ENCODE measurements at places on chromosomes 7 and 10.

GRCh38 chr7:103132995-103133688, 15.8 kb downstream of the NAPEPLD start:
- no peak for DNase-seq

GRCh38 chr7:68438016-68438415, 1160.3 kb upstream of the AUTS2 start:
- no peak for DNase-seq

- DNase-seq: no peak
Observed at GRCh38 chr7:30751696-30752273, at the start of gene INMT. TSS of gene INMT (plus strand) at chr7:30752135. CDS start at chr7:30752151, 16 bp downstream.

GRCh38 chr10:99461230-99461629, 30.8 kb upstream of the GOT1 start:
- DNase-seq: no peak

- DNase-seq: no peak
Observed at GRCh38 chr7:112362731-112363131, 87.5 kb upstream of the IFRD1 start.

DNA sequence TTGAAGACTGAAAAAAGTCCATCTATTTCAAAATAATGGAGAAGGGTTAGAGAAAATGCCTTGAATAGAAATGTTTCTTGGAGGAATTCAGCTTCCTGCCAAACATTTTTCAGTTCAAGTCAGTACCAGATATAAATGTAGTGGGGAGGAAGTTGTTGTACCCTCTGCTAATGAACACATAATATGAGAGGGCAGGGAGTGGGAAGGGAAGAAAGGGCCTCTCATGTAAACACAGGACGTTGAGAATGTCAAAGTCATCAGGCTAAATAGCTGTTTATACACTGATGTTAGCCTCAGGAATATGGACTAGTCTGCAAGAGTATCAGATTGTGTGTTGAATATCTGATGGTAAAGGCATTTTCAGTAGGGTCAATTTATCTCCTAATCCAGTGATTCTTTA, 37.0 kb downstream of the GPR37 start:
- DNase-seq: no peak

DNA sequence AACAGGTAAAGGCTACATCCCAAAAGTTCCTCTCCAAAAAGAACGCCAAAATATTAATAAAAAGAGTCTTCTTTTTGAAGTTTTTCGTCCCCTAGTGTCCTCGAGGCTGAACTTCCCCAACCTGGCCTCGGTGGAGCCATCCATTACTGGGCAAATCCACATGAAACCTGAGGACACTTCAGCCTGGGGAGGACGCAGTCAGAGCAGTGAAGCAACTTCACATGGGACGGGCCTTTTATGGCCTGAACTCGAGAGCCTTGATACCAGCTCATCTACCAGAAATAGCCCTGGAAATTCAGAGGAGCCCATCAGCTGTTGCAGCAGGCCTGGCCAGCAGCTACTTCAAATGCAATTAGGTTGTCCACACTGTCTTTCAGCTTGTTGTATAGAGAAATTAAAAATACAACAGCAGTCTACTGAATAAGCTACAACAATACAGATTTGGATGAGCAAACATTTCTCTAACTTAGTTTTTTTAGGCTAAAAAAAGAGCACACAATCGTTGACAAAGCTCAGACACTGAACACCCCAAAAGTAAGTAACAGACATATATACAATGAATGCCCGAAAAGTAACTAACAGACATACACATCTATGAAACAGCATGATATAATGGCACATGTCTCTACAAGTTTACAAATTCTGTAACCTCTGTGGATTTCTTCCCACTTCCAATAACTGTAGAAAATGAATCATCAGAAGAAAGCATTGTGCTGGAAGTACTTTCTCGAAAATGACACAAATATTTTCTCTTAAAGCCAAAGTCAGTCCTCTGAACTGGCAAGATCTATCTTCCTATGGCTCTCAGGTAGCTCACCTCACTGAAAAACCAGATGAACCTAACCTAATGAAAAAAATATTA, at the start of gene SVIL:
Gene SVIL, minus strand, starts transcription at position 208 of the 862 bp plus-strand sequence. CDS start 79,913 bp downstream, outside the sequence.
- DNase-seq: no peak

DNA sequence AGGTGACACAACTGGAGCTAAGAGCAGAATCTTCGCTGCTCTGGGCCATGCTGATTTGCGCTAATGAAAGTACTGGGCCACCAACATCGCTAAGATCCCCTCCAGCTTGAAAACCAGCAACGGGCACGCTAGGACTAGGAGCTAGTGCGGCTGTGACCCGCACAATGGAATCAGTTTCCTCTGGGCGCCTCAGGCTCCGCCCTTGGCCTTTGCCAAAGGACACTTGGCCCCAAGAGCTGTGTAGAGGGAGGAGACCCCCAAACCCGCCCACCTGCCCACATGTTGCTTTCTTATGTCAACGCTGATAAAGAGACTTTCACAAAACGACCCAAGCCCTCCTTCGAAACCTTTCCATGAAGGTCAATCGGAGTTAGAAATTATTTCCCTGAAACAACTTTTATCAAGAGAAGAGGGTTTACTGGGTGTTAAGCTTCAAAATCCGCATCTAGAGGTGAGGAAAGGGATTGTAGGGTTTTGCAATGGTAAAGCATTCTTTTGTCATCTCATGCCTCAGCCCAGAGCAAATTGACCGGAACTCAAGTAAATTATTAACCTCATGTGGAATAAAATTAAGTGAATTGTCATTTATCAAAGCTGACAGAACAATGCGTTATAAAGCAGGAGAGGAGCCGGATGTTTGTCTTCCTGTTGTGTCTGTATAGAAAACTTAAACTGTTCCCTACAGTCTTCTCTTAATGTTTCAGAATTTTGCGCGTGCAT, 9.4 kb downstream of the ABCB5 start:
- no peak for DNase-seq

GRCh38 chr10:75111365-75111906, at the start of gene SAMD8:
TSS of gene SAMD8 (plus strand) at chr10:75111656. CDS start at chr10:75150529, 38,873 bp downstream.
- DNase-seq: peak; percentile 95

DNA sequence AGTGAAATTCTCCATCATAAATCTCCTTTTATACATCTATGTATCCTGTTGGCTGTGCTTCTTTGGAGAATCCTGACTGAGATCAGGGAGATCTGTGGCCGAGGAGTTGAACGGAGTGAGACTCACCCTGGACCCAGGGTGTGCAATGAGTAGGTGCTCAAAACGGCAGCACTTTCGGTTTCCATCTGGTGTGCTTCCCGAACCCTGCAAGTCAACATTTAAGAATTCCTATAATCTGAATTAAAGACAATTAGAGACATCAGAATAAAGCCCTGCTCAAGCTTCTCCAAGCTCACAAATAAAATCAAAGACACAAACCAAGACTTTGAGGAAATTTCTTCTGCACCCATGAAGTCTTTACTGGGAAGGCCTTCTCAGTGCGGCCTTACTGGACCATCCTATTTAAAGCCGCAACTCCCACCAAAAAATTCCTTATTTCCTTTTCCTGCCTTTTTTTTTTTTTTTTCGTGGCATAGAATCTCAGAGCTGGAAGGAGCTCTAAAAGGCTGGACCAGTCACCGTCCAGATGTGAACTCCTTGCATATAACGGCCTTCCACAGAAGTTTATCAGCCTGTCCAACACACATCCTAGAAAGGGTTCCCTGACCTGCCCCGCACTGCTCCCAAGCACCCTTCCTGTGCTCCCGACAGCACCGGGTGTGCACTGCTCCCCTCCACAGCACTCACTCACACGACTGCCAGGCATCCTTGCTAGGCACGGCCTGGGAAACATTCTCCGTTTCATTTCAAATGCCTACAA, 29.7 kb downstream of the GNA12 start:
- no peak for DNase-seq

DNA sequence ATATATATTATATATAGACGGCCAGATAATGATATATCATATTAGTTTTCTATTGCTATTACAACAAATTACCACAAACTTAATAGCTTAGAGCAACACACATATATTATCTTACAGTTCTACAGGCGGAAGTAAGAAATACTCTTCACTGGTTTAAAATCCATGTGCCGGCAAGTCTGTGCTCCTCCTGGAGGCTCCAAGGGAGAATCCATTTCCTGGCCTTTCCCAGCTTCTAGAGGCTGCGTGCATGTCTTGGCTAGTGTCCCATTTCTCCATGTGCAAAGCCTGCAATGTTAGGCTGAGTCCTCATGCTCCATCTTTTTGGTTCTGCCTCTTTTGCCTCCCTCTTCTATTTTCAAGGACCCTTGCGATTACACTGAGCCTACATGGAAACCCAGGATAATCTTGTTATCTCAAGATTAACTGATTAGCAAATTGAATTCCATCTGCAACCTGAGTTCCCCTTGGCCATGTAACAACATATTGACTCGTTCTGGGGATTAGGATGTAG, 23.9 kb upstream of the PNLIPRP3 start:
- no peak for DNase-seq

DNA sequence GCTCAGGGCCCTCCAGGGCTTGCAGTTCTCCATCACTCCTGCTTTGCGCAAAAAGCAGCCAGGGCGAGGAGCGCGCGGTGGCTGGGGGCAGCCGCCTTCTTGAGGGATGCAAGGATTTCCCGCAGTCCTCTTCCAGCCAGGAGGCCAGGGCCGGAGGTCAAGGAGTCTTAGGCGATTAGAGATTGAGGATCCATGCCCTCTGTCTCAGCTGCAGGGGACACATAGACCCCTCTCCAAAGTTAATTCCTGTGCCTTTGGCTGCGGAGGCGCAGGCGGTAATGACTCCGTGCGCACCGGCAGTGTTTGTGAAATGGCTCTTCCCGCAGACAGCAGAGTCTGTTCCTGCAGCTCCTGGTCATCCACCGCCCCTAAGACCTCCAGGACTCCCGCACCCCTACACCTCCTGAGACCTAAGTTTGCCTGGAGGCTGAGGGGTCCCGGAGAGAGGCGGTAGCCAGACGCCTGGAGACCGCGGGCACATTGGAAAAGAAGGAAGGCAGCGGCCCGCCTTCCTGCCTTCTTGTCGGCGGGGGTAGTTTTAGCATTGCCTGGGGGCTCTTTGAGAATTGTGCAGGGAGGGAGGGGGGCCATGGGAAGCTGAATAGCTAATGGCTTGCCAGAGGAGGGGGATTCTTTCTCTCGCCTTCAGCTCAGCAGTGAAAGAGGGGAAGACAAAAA, 3.3 kb upstream of the NEUROG3 start:
- DNase-seq: no peak

DNA sequence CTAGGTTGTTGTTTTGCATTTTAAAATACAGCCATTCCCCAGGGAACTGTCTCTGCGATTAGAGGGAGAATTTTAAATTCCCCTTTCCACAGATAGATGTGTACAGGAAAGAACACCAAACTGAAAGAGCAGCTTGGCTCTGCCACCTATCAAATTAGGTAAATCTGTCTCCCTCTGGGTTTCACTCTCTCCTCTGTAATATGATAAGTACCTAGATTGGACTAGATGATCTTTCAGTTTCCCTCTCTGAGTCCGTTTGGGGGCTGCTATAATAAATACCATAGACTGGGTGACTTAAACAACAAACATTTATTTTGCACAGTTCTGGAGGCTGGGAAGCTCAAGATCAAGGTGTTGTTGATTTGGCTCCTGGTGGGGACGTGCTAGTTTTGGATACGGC, 186.0 kb downstream of the KIF20B start:
- no peak for DNase-seq

GRCh38 chr7:128912281-128912680, 1.8 kb upstream of the KCP start:
- no peak for DNase-seq

- no peak for DNase-seq
Observed at GRCh38 chr10:97163181-97163580, 22.6 kb downstream of the SLIT1 start.

- peak; percentile 84 for DNase-seq
Observed at GRCh38 chr10:5775685-5776084, 37.5 kb downstream of the GDI2 start.

GRCh38 chr10:66782776-66783175, 143.1 kb upstream of the LRRTM3 start:
- DNase-seq: no peak

DNA sequence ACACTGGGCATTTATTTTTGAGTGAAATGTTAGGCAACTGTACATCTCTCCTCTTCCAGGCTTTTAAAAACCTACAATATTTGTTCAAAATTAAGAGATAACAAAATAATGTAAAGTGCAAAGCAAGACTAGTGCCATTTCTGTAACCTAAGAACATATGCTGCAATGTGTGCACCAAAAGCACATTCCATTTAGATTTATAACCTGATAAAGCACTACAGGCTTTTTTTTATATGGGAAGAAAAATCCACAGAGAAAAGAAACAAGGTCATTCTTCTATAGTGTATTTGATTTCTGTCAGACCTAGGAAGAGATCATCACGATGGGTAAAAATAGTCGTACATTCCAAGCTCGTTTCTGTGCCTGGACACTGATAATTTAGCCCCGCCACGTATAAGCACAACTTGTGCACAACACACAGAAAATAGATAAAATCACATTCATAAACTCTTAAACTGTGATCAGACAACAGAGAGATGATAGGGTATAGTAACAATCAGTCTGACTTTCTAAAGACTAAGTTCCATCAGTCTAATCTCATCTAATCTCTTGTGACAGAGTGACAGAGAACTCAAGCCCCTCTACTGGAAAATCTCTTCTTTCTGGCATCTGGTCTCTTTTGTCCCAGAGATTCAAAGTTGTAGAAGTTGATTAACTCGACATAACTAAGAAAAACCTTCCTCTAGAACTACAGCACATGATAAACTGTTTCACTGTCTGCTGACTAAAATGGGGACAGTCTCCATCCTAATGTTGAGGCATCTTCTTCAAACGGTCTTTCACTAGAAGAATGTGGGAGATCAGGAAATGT, 6.7 kb downstream of the LAMB1 start:
- no peak for DNase-seq

- DNase-seq: peak; percentile 65
Observed at GRCh38 chr7:36784991-36785940, 61.0 kb upstream of the AOAH start.

GRCh38 chr7:102469351-102469971, 4.7 kb downstream of the LRWD1 start:
- no peak for DNase-seq

DNA sequence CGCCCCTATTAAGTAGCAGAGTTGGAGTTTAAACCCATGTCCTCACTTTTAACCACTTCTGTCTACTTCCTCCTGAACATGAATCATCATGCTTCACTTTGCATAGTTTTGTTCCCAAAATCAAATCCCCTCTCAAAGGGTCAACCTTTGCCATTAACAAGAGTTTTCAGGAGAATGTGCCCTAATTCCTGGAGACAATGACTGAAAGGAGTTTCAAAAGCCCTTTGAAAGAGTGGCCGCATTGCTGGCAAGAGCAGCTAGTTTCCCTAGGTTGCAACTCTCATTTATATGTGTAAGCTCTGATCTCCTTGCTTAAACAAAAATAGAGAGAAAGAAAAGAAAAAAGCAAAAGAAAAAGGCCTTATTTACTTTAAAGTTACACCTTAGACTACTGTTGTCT, 9.2 kb downstream of the LGI1 start:
- DNase-seq: no peak

DNA sequence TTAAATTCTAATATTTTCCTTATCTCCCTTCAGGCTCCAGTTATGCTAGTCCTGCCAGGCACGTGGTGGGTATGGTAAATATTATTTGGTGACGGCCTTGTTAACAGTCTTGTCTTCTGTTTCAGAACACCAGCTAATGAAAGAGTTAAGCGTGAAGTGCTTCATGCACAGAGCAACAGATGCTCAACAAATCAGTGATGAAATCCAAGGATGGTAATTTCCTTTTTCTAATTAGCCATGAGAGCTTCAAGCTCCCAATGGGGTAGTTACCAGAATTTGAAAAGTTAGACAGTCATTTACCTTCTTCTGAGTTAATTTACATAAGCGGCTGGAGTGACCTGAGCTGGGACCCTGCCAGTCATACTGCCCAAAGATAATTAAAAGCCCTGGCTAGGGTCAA, 1.9 kb upstream of the OTUD1 start:
- no peak for DNase-seq

Measured in activated T-cell treated with anti-CD3 and anti-CD28 coated beads, Interleukin-2, amount 50 U/mL, for 1 hour (primary cell).